Stimulated activated CD4-positive, alpha-beta T cell treated with anti-CD3 and anti-CD28 coated beads, Interleukin-15, amount 100 ng/mL, for 24 hours (primary cell): ENCODE measurements at places on chromosomes 6 and 20.

- no peak for DNase-seq
These were observed 284.0 kb downstream of the PHF3 start for GRCh38 chr6:63919556-63920110.

GRCh38 chr6:32833664-32834063 lies 4.9 kb downstream of the TAP2 start:
- no peak for DNase-seq

- DNase-seq = no peak
These were observed 12.7 kb downstream of the BCL2L1 start for GRCh38 chr20:31709939-31710338.

DNA sequence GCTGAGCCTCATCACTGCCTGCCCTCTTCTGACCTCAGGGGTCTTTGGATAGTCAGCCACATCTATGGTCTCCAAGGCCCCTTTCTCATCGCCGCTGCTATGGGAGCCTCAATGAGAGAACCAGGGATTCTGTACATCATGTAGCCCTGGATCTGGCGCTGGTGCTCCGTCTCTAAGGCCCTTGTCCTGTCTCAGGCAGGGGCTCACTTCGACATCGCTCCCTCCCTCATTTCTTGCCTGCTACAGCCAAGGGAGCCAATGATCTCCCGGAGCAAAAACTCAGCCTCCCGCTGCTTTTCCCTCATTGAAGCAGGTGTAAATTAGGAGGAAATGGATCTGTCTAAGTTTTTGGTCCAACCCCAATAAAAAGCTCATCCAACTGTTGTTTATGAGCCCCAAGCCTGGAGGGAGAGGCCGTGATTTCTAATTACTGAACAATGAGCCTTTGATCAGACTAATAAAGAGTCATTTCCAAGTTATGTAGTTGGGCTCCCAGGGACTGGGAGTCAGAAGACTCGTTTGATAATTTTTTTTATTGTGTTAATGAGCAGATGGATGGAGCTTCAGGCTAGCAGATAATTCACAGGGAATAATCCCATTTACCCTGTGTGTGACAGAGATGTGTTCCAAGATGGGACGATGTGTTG lies 30.9 kb downstream of the LBP start:
- no peak for DNase-seq
